ENCODE measurements at places on chromosomes 7 and 10.

DNA sequence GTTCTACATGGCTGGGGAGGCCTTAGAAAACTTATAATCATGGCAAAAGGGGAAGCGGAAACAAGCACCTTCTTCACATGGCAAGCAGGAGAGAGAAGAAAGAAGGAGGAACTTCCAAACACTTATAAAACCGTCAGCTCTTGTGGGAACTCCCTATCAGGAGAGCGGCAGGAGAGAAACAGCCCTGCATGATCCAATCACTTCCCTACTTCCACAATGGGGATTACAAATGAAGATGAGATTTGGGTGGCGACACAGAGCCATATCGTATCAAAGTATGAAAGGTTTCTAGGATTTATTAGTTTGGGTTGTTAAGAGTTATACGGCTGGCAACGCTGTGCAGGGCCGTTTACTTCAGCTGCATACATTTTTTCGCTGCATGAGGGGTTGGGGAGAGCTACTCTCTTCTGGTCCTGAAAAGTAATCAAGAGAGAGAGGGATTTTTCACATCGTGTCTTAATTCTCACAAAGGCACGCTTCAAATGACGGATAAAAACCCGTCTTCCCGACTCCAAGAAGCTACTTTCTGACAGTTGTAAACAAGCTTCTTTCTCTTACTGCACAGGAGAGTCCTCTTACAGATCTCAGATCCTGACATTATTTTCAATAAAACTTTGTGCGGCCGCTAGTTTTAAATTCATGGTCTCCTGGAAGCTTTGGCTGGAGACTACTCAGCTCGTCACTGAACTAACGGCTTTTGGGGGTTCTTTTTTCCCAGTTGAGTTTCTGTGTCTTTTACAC lies 751 bp upstream of the GTPBP10 start:
- no peak for DNase-seq

DNA sequence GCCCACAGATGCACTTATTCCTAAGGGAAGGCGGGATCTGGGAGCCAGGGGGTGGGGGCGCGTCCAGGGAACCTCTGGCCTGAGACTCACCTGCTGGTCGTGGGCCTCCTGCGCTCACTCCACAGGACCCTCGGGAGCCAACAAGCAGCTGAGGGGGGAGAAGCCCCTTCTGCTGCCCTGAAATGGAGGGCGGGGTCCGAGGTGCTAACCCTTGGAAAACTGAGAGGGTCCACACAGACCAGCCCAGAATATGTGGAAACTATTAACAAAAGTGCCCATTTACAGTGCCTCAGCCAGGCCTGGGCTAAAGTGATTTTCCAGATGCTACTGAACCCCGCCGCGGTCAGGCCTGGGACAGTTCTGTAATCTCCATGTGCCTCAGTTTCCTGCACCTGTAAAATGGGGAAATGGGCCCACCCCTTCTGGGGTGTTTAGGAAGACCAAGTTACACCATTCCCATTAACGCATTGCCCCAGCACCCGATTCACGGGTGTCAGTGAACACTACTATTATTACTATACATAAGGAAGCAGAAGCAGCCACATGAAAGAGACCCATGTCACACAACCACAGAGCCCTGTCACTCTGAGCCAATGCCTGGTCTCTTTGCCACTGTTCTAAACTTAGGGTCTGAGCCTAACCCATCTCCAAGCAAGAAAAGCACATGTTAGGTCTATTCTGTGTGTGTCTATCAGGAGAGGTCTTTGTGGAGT lies 630 bp upstream of the VSTM4 start:
- DNase-seq: no peak

- no peak for DNase-seq
These were observed 6.0 kb downstream of the ICA1 start for GRCh38 chr7:8255680-8256655.

GRCh38 chr7:159113056-159113455 lies 31.6 kb downstream of the VIPR2 start:
- DNase-seq: no peak

GRCh38 chr10:26095781-26096180 lies 120.8 kb upstream of the GAD2 start:
- DNase-seq: no peak

DNA sequence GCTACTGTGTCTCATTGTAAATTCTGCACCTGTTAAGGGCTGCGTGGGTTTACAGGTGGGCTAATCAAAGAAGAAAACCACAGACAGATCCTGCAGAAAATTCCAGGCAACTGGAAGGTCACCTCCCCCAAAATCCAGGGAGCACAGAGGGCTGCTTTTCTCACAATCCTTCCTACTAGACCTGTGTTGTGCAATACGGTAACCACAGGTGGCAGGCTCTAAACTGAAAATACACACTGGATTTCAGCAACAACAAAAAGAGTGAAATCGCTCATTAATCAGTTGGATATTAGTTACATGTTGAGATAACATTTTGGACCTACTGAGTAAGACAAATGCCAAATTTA lies 83.2 kb downstream of the SLC16A9 start:
- no peak for DNase-seq

GRCh38 chr7:35987016-35987415 lies 166.0 kb upstream of the EEPD1 start:
- no peak for DNase-seq

- no peak for DNase-seq
These were observed 42.0 kb upstream of the ADGRA1 start for GRCh38 chr10:133045556-133046389.

- DNase-seq: no peak
These were observed 27.2 kb downstream of the IKZF1 start for GRCh38 chr7:50331564-50332208.

- no peak for DNase-seq
These were observed 102.7 kb downstream of the AGMO start for GRCh38 chr7:15459018-15459615.

GRCh38 chr10:64379898-64380297 lies 858.7 kb downstream of the REEP3 start:
- DNase-seq: no peak

DNA sequence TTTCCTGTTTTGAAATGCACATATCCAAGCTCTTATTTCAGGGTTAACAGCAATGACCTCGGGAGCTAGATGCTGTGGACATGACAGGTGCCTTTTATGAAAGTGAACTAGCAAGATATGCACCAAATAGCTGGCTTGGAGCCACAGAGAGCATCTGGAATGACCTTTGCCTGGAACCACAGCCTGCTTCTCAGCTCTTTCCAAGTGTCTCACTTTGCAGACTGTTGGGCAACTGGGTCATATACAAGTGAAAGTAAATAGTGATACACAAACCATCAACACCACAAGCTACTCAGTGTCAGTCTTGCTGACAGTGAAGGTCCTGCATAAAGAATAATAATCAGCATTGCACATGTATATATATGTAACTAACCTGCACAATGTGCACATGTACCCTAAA lies 183.5 kb downstream of the RNF133 start:
- no peak for DNase-seq

- DNase-seq: no peak
These were observed 300.4 kb downstream of the PHF14 start for GRCh38 chr7:11274074-11274473.

- no peak for DNase-seq
These were observed 948 bp downstream of the TMEM229A start for GRCh38 chr7:124031919-124032318.

- DNase-seq: peak; percentile 99
These were observed 12.4 kb upstream of the ARHGAP12 start for GRCh38 chr10:31940839-31941653.

- no peak for DNase-seq
These were observed 24.2 kb downstream of the ITGB8 start for GRCh38 chr7:20354610-20355528.

GRCh38 chr7:102845346-102845745 lies 67.5 kb upstream of the LRRC17 start:
- DNase-seq: no peak

DNA sequence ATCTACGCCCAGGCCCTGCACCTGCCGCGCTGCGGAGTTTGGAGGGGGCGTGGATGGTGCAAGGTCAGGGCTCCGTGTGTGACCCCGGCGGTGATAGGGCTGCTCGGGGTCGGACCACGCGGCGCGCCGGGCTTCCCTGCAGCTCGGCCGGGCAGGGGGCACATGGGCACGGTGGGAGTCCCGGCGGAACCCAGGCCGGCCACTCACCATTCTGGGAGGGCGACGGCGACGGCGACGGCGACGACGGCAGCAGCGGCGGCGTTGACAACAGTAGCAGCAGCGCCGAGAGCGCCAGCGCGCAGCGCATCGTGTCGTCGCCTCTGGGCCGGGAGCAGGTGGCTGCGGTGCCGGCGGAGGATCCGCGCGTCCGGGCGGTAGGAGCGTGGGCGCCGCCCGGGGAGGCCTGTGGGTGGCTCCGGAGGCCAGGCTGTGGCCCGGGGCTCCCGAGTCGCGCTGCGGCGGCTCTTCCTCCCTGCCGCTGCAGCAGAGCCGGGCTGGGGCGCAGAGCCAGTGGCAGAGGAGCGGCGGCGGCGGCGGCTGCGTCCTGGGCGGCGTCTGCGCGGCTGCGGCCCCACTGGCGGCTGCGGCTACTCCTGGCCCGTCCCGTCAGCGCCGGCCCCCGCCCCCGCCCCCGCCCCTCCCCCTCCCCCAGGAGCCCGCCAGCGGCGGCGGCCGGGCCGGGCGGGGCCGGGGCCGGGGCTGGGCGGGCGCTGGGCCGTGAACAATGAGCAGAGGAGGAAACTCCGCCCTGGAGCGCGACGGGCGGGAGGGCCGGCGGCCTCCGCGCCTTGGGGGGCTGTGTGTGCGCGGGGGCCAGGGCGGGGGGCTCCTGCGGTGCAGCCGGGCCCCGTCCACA lies at the start of gene PODXL:
Gene PODXL (minus strand): TSS at position 576 of the 856 bp plus-strand sequence. CDS start 269 bp downstream, at position 307.
- peak; percentile 57 for DNase-seq

DNA sequence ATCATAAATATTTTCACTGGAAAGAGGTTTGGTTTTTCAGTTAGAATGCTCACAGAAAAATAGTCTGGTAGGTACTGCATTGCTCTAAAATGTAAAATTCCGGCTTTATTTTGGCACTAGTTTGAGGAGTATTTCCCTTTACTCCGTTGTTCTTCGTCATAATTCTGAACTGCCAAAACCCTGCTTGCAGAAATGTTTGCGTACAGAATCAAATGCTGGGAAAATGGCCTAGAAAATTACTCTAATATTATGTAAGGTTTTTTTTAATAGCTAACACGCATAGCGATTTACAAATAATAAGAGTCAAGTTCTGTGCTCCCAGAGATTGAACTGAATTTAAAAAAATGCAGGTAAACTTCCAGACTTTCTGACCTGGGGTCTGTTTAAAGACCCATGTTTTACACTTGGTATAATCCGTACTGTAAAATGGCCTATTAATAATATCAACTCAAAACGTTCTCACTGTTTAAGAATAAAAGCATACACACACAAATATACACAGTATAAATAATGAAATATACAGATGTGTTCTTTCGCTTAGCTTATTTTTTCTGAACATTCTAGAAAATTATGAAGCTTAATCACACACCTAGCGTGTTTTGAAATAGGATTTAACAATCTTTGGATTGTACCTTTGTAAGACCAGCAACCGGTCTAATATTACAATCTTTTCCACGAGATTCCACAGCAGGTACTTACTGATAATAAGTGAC lies 23.5 kb upstream of the ANLN start:
- DNase-seq: no peak

DNA sequence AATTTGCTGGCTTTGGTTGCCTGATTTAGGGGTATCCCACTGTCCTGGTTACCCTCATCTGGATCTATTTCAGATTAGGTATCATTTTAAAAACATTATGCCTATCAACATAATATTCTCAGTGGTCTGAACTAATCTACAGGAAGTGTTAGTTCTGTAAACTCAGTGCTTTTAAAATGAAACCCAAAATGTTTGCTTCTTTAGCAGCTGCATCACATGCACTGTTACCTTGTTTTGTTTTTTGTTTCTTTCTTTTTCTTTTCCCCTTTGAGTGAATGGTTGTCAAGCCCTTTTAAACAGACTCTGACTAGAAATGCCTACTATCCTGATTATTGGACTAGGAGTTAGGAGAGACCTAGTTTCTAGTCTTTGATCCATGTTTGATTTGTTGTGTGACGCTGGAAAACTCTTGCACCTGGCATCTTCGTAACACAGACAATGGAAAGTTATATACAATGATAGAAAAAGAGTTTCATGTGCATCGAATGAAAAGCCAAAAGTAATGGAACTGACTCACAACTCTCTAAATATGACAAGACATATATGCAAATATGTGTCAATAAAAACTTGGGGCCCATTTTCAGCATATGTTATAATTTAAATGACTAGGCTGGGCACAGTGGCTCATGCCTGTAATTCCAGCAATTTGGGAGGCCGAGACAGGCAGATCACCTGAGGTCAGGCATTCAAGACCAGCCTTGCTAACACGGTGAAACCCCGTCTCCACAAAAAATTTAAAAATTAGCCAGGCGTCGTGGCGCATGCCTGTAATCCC lies 52.3 kb upstream of the STRIP2 start:
- no peak for DNase-seq

DNA sequence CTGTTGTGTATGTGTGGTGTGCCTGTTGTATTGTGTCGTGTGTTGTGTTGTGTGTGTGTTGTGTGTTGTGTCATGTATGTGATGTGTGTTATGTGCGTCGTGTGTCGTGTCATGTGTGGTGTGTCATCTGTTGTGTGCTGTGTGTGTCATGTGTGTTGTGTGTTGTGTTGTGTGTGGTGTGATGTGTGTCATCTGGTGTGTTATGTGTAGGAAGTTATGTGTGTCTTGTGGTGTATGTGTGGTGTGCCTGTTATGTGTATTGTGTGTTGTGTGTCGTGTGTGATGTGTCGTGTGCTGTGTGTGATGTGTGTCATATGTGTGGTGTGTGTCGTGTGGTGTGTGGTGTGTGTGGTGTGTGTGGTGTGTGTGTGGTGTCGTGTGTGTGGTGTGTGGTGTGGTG lies 145.2 kb downstream of the DNAJB6 start:
- no peak for DNase-seq

DNA sequence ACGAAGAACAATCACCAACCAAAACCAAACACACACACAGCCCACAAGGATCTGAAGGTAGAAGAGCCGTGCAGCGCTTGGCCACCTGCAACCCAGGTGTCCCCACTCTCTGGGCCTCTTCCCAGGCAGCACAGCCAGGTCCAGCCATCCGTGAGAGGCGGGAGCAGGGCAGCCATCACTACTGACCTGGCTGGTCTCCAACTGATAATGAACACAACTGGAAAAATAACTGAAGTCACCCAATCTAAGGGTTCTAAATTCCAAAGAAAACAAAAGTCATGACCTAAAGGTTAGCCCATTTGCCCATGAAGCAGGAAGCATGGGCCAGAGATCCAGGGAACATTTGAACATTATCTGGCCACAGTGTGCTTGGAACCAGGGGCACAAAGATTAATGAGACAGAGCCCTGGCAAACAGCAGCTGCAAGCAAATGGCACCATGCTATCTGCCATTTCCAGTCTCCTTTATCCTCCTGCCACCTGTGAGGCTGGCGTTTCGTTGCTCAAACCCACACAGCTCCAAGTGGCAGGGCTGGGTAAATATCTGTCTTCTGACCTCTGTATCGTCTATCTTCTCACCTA lies 207.9 kb downstream of the TNS3 start:
- no peak for DNase-seq

Data from RCC 7860 (cell line).